Activated B cell treated with CpG ODN at 0.5 μM for 24 hours (primary cell): ENCODE measurements at places on chromosomes 13 and 19. TPM values are rescaled to one million over a fixed set of nuclear protein-coding genes. Genes with fewer than 3 reads are reported as not detected.

The BRME1 gene
- 1.2 and 2.0 TPM in 2 replicates for total RNA-seq

The GARIN5A gene
- total RNA-seq: 0.29 and 0.67 TPM in 2 replicates

DNA sequence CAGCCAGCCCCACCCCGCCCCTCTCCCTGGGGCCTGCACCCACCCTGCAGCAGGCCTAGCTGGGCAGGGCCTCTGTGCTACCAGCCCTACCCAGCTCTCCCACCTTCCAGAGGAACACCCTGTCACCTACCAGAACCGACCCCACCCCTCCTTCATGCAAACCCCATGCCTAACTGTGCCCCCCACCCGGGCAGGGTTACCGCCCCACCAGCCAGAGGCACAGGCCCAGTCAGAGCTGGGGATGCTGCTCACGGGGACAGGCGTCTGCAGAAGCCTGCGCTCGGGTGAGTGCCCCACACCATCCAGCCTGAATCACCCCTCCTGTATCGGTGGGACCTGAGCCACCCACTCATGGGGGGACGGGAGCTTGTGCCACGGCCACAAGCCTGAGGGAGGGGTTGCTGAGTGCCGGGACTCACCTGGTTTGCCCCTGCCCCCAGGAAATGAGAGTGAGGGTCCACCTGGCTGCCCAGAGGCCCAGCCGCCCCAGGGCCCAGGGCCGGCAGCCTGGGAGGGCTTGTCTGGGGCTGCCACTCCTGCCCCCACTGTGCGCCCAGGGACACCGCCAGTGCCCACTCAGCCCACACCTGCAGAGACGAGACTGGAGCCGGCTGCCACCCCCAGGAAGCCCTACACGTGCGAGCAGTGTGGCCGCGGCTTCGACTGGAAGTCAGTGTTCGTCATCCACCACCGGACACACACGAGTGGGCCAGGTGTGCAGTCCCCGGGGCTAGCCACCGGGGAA is 3.8 kb downstream of the ZNF446 start:
- DNase-seq: no peak

The TMEM150B gene
- total RNA-seq: not detected in 2 replicates

The IGFL2 gene
- not detected in 2 replicates for total RNA-seq

- DNase-seq: no peak
These were observed 743 bp upstream of the NDUFS7 start for GRCh38 chr19:1383017-1383311.

The FGF14 gene
- not detected in 2 replicates for total RNA-seq

DNA sequence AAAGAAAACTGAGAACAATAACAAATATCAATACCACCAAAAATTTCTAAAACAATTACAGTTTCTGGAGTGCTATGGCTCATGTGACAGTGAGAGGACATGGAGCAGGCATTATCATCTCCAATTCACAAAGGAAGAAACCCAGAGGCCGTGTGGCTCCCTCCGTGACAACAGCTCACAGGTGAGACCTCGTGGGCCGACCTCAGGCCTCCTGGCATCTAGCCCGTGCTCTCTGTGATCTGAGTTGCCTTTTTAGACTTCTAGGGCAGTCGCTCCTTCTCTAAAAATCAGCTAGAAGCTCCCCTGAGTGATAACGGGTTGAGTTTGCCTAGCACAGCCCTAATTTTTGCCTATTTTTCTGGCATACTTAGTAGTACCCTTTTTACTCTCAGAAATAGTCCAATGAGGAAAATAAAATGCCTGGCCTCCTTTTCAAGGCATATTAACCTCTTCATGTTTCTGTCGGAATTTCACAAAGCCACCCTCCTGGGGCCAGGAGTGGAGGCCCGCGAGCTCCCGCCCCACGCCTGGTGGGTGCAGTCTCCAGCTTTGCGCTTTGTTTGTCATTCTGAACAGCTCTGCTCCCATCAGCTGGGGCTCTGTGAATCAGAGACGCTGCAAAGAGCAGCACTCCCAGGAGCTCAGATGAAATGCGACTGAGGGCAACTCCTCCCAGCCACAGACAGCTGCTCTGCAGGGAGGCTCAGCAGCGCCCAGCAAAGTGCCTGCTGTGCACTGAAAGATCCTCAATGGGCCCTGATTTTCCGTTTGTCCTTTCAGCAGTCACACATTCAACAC is 292.5 kb downstream of the UQCRFS1 start:
- no peak for DNase-seq

DNA sequence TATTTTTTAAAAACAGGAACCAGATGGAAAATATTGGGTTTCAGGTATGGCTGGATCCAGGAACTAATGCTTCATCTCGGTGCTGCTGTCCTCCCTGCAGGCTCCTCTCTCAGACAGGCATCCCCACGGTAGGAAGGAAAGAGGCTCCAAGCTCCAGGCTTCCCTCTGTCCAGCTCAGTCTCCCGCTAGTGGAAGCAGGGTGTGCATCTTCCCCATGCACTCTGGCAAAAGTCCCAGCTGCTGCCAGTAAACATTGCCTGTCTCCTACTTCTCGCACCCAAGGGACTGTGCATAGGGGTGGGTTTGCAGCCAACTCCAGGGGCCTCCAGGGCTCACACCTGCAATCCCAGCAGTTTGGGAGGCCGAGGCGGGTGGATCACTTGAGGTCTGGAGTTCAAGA is 29.2 kb downstream of the IL12RB1 start:
- no peak for DNase-seq
